ENCODE measurements at places on chromosomes 13 and 19.

DNA sequence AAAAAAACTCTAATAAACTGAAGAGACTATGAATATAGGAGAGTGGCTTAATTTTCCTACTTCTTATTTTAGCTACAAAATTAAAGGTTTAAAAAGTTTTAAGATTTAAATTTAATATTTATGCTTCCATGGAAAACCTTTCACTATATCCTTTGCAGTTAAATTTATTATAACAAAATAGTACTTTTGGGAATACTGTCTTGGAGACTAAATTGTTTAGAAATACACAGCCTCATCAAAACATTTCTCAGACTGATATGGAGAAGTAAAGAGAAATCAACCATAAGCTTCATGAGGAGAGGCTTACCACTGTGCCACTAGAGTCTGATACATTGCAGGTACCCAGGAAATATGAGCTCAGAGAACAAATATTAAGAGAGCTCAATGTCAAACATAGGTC is 436.5 kb downstream of the KCTD12 start:
- DNase-seq: no peak

GRCh38 chr13:21594715-21595545 is 9.0 kb downstream of the MICU2 start:
- no peak for DNase-seq

GRCh38 chr13:50884265-50884664 is 25.3 kb upstream of the RNASEH2B start:
- no peak for DNase-seq

DNA sequence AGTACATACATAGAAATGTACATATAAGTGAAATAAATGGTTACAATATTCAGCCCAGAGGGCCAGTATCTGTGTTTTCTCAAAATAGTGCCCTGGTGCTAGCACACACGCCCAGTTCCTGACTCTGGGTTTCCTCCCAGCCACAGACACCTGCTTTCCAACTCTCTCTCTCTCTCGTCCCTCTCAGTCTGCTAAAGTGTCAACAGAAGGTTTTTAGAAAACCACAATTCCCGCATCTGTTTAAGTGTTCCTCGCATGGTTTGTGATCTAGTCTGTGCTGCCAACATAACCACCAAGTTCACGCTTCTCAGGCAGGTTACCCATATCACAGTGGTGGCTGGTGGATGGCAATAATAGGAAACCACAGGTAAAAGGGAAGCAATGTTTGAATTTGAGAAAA is 17.8 kb upstream of the UPF3A start:
- DNase-seq: no peak

DNA sequence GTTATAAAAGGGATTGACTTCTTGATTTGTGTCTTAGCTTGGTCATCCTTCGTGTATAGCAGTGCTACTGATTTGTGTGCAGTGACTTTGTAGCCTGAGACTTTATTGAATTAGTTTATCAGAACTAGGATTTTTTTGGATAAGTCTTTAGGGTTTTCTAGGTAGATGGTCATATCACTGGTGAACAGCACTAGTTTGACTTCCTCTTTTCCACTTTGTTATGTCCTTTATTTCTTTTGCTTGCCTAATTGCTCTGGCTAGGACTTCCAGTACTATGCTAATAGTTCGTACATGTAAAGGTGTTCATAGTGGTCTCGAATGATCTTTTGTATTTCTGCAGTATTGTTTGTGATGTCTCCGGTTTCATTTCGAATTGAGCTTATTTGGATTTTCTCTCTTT is 145.4 kb downstream of the DNAJC3 start:
- DNase-seq: no peak

- DNase-seq: no peak
Measured at GRCh38 chr19:708154-709143, at the start of gene PALM. PALM (plus strand) TSS chr19:708935; CDS start chr19:709147, 212 bp downstream.

DNA sequence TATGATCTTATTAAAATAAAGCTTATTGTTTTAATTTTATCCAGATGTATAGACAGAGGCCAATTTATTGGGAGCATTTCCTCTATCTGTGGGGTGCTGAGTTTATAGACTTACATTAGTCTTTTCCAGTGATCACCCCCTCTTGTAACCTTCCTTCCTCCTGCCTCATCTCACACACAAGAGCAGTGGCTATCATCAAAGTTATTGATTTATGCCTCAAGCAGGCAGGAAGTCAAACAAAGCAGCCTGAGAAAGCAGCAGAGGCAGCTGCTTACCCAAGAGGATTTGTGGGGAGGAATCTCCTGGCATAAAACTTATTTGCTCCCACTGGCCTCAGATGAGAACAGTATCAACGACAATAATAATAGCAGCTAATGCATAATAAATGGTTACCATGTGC is 26.3 kb upstream of the DCLK1 start:
- DNase-seq: no peak

DNA sequence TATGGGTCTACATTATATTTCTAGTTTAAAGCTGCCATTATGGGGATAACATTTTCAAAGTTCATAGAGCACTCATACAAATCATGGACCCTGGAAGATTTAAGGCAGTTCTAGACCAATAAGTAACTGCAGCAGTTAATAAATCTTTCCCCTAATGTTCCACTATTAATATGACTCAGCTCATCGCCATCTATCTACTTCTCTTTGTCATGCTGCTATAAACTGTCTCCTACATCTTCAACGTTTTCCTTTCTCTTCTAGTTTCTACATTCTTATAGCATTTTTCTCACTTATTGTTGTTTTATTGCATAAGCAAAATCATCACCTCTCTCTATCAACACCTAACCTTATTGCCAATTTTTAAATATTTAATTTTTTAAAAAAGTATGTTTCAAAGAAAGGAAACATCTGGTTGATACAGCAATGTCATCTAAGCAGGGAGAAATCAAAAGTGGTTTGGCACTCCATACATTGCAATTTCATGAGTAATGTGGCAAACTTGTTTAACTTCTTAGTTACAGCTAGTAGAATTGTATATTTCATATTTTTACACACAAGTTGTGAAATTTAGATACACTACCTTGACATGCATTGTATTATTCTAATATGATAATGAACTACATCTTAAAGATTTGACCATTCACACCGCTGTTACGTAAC is 1500.4 kb upstream of the MIR17HG start:
- DNase-seq: no peak

GRCh38 chr19:19530889-19531288 is 2.2 kb downstream of the YJEFN3 start:
- DNase-seq: no peak

DNA sequence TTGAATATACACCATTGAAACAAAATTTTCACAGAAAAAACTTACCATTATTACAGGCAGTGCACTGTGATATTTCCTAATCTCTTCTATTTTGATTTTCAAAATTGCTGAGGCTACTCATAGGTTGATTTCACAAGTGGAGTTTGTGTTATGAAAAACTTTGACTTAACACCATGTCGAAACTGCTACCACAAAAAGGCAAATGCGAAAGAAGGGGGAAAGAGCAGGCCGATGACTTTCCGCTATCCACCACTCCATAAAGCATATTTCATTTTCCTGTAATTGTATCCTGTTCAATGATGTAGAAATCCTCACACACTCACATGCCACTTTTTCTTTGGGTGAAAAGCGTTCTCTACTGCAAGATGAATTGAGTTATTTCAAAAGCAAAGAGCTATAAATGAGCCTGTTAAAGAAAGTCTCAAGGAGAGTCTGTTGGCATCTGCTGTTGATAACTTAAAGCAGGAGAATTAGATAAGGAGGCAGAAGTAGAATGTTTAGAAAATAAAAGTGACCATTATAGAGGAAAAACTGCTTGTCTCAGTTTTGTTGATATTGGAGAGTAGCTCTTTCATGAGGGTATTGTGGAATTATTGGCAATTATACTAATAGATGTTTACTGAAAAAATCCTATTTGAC is 18.8 kb downstream of the KL start:
- no peak for DNase-seq

GRCh38 chr13:98240974-98241373 is 63.9 kb upstream of the RNF113B start:
- no peak for DNase-seq
